ENCODE measurements at places on chromosomes 5 and 9.

DNA sequence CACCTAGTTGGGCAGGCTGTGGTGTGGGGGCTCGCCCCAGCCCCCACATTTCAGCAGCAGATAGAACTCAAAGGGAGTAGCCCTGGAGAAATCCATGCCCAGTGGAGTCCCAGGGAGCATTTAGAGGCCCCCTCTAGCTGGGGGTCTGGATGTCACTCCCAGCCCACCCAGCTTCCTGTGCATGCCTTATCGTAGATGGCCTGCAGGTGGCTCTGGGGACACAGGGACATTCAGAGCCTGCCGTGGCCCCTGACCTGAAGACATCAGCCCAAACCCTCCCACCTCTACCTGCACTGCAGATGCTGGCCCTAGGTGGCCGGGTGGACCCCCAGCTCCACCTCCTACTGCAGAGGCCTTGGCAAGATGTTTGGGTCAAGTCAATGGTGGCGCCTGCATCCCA lies 49.0 kb upstream of the LMX1B start:
- DNase-seq, result no peak

- DNase-seq, result no peak
Measured at GRCh38 chr5:149618581-149619248, 37.4 kb downstream of the ARHGEF37 start.

DNA sequence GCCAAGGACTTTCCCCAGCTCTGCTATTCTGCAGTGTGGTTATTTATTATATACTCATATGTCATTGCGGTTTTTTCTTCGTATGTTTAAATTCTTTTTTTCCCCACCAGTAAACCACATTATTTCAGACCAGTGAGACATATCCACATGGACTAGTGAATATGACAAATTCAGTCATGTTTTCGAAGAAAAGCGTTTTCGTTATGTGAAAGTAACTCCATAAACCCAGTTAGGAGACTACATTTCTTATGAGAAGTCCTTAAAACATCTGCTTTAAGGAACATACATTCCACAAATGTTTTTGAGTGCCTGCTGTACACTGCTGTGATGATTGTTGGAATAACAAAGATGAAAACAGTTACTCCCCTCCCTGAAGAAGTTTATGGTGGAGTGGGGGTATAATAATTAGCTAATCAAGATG lies 591.8 kb upstream of the CLINT1 start:
- no peak for DNase-seq

DNA sequence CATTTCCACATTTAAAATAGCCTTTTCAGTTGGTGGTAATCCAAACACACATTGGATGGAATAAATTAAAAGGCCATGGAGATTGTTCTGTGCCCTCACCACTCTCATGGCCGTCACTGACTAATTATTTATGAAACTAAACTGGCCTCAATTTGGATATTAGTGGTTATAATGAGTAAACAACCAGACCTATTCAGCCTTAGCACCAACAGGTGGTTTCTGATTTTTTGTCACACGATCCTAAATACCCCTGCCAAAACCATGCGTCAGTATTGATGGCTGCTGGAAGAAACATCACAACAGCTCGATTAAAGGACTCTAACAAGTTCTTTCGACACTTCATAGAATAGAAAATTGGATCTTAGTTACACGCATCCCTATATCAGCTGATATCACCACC lies 276.0 kb upstream of the DAP start:
- no peak for DNase-seq

- DNase-seq, result no peak
Measured at GRCh38 chr9:32955655-32956478, 45.6 kb downstream of the APTX start.

DNA sequence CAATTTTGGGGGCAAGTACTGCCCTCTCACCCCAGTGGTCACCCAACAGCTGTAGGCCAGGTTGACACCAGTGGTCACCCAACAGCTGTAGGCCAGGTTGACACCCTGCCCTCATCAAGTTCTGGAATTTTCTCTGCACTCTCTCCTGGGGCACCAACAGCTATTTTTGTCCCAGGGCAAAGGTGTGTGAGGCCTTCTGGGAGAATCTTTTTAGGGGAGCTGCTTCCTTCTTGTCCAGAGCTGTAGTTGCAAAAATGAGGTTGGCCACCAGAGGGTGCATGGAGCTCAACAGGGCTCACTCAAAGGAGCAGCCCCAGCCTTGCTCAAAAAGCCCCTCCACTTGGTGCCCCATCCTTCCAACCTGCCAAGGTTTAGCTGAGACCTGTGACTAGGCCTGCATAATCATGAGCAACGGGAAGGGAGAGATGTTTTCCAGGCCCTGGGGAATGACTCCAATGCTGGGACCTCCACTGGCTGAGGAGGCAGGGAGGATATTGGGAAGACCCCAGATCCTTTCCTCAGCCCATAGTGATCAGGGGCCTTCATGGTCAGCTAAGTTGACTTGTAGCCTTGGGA lies 10.6 kb upstream of the P4HA2 start:
- DNase-seq, result peak; percentile 58

DNA sequence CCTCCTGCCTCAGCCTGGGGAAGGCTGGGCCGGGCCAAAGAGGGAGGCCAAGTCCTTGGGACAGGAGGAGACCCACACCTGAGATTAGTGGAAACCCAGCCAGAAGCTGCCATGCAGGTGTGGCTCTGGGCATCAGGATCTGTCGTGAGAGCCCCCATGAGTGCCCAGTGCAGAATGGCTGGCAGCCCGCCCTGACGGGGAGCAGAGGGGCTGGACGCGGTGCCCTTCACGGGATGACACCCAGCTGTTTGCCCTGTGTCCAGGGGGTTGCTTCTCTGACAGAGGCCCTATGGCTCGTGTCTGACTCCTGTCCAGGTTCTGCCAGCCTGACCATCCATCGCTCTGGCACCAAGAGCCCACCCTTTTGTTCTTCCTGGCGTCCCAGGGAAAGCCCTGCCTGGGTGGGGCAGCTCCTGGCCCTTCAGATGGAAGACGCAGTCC lies 8.5 kb downstream of the DIPK1B start:
- DNase-seq, result no peak

DNA sequence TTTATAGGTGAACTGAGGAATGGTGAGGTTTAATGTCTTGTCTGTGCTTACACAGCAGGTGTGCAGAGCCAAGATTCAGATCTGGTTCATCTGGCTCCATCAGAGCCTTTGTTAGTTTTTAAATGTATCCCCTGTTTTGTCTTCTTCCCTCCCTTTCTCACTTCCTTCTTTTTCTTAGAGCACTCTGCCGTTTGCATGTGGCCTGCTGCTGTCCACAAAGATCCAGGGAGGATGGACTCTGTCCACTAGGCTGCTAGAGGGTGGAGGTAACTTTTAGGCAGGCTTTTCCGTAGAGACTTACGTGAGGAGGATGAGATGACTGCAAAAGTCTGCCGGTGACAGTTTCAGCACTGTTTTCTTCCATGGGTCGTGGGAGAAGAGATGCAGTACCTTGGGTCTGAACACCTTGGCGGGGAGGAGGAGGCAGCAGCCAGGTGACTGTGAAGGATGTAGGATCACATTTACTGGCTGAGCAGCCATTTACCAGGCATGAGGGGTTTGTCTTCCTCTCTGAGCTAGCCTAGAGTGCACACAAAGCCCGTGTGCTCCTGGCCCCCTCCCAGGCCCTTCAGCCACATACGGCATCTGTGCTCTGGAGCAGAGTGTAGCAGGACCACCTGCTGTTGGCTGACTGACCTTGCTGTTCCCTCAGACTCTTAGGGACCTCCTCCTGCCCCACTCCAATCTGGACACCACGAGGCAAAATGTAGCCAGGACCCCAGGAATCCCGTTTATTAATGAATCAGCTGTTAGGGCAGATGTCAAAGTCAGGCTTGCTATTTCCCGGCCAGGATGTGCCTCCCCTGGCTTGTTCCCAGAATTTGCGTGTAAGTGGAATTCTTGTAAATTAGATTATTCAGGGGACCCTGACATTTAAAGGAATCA lies 1.8 kb downstream of the NTMT1 start:
- DNase-seq, result no peak

DNA sequence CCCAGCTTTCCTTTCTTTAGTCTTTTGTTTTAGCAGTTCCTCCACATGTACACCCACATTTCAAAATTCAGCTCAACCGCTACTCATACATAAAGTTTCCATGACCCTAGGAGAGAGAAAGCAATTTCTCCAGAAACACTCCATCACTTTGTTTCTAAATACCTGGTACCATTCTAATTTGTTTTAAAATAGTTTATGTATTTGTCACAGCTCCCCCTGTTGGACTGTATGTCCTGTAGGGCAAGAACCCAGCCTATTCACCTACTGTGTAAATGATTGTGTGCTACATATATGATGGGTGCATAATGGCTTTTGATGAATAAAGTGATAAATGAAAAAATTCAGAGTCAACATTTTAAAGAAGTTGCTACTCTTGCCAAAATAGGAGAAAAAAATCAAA lies 139.1 kb downstream of the COX7C start:
- no peak for DNase-seq

DNA sequence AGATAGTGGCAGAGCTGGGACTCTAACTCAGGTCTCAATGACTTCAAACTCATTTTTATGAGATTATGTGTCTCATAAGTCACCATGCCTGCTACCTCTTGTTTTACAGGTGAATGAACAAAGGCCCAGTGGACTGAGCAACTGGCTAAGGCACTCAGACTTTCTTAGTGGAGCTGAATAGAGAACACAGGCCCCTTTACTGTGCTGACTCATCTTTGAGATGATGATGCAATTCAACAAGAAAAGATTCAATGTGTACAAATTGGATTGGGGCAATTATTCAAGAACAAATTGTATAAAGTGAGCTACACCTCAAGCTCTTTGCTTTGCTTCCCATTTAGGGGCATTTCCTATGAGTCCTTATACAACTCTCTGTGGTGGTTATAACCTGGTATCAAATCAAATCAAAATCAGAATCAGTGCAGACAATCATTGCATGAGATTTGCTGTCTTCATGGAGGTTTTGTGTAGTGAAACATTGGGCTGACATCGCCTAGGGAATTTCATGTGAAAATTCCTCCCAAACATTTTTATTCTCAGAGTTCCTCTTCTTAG lies 84.3 kb upstream of the PPP2R2B start:
- DNase-seq, result no peak

DNA sequence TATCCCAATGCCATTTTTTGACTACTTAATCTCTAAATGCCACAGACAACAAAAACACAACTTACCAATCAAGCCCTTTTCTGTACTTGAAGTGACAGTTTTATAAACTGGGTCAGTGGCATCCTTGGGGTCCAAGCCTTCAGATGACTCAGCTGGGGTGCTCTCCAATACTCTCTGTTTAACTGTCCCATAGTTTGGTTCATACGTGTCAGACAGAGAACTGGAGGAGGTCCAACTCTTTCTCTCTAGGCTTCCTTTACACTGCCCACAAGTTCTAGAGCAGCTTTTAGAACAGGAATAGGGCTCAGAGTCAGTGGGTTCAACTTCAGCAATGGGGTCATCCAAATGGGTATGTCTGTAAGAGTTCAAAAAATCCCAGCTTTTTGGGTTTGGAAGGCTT lies 166.9 kb downstream of the CDC42SE2 start:
- no peak for DNase-seq

DNA sequence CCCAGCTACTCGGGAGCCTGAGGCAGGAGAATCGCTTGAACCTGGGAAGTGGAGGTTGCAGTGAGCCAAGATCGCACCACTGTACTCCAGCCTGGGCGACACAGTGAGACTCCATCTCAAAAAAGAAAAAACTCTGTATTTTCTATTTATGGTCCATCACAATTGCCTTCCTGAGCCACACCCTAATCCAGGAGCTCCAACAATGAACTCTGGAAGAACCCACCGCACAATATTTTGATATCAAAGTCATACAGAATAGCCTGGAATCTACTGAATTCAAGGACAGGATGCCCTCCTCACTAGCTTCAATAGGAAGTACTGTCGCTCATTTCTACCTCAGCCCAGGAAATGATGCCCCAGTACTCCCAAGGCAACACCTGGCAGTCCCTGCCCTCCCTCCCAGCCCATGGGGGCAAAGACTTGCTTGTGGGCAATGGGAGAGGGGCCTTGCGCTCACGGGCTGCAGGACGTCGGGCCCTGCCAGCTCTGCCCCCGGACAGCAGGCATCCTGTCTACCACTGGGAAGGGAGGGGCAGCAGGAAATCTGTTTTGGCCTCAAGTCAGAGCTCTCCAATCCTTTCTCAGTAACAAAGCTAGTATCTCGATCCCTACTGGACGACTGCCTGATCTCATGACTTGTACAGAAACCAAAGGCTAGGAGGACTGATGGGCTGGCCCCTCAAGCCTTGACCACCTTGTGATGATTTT lies 19.7 kb downstream of the UBAC1 start:
- no peak for DNase-seq

DNA sequence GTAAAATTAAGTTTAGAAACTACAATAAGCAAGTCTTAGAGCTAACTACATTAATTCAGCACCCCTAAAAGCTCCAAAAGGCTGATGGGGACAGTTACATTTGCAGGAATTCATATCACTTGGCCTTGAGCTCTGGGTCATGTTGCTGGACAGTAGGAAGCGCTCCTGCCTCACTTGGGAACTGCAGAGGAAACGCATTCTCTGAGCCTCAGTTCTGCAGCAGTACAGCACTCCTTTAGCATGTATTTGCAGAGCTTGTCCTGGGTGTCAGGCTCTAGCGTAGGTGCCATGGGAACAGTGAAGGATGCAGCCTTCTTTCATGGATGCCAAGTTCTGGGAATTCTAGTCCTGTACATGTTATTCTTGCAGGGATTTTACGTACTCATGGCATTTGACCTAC lies 710.4 kb downstream of the IRX1 start:
- no peak for DNase-seq

DNA sequence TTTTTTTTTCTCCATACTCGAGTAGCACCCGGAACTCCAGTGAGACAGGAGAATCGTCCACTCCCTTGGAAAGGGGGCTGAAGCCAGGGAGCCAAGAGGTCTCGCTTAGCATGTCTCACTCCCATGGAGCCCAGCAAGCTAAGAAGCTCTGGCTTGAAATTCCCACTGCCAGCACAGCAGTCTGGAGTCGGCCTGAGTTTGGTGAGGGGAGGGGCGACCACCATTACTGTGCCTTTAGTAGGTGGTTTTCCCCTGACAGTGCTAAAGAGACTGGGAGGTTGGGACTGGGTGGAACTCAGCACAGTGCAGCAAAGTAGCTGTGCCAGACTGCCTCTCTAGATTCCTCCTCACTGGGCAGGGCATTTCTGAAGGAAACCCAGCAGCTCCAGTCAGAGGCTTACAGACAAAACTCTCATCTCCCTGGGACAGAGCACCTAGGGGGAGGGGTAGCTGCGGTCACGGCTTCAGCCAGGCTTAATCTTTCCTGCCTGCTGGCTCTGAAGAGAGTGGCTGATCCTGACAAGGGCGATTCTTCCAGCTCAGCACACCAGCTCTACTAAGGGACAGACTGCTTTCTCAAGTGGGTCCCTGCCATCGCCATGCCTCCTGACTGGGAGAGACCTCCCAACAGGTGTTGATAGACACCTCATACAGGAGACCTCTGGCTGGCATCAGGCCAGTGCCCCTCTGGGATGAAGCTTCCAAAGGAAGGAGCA lies 414.5 kb upstream of the ZNF608 start:
- DNase-seq, result no peak
